ENCODE measurements at places on chromosomes 6 and 20. TPM values are rescaled to one million over a fixed set of nuclear protein-coding genes. Genes with fewer than 3 reads are reported as not detected.
A peak's percentile ranks its signal among the peaks of the same experiment; 100 is the strongest.

Gene HAO1
- total RNA-seq: not detected

DNA sequence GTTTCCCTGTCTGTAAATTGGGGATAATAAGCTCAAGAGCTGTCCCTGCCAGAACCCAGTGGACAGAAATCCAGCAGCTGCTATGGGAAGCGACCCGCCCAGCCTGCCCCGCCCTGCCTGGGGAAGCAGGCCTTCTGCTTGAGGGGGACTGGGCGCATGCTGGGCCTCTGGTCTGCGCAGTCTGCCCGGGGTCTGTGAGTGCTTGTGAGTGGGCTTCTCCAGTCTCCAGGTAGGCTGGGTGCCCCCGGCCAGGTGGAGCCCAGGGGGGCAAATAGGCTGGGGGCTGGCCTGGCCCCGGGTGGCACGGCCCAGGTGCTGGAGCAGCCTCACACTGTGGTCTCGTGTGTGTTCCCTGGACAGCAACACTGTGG, 648 bp upstream of the RBBP8NL start:
- DNase-seq: no peak

Gene PPIL6
- not detected for total RNA-seq

GRCh38 chr6:129954749-129955431, 63.5 kb upstream of the L3MBTL3 start:
- no peak for DNase-seq

DNA sequence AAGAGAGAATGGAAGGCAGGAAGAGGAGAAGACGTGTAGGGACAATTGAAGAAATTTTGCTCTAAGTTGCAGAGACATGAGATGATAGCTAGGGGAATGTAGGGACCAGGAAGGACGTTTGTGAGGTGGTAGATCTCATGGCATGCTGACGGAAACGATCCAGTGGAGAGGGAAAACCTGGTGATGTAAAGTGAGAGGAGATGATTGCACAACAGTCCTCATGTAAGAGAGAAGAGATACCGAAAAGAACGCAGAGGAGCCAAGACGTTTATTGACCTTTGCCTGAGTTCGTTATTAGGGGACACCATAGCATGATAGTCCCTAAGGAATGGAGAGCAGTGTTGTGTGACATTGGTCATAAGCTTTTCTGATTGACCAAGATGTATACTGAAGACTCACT, 55.3 kb downstream of the IGF2R start:
- DNase-seq: no peak

GRCh38 chr6:46013639-46014038, 2.0 kb downstream of the CLIC5 start:
- DNase-seq: no peak

- DNase-seq: no peak
These were observed 40.7 kb downstream of the STK38 start for GRCh38 chr6:36506611-36507010.

Gene CD164
- total RNA-seq: 224 TPM

GRCh38 chr6:72703093-72703492, 81.2 kb downstream of the KCNQ5 start:
- no peak for DNase-seq

DNA sequence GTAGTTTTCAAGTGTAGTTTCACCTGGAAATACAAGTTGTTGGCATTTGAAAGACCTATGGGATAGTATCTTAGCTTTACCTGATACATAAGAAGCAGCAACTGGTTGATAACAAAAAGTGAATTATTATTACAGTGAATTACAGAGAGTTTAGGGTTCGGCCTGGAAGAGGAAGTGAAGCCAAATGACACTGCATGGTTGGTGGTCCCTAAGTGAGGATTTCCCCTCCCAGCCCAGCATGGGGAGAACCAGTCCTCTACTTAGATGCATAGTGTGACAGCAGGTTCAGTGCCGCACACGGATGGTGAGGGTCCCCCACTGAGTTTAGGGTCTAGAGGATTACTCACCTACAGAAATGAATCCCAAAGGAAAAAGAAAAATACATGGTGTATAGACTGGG, 18.1 kb downstream of the HLA-DPB1 start:
- DNase-seq: no peak

Gene SLC17A4
- 0.37 TPM for total RNA-seq

DNA sequence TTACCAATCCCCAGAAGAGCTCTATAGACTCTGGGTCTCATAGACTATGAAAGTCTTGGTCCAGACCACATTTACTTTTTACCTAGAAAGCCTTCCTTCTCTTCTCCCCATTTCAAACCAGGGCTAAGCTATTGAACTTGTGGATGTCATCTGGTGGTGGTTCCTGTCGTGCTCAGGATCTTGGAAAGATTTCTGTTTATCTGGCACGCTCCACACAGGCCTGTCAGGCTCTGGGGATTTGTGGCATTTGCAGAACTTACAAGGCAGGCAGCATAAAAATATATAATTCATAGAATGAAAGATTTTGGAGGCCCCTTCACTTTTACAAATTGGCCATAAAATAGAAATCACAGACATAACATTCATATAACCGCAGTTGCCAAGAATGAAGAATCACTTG, 188.1 kb downstream of the UST start:
- no peak for DNase-seq

GRCh38 chr6:65790666-65791065, 83.6 kb upstream of the EYS start:
- DNase-seq: no peak

- no peak for DNase-seq
These were observed 602.9 kb upstream of the ARID1B start for GRCh38 chr6:156174031-156174890.

Gene HTR1E
- not detected for total RNA-seq

Gene CHRNA4
- total RNA-seq: 0.11 TPM

Gene PGC
- 8.9 TPM for total RNA-seq

Gene ADGRG6
- total RNA-seq: 98.7 TPM

DNA sequence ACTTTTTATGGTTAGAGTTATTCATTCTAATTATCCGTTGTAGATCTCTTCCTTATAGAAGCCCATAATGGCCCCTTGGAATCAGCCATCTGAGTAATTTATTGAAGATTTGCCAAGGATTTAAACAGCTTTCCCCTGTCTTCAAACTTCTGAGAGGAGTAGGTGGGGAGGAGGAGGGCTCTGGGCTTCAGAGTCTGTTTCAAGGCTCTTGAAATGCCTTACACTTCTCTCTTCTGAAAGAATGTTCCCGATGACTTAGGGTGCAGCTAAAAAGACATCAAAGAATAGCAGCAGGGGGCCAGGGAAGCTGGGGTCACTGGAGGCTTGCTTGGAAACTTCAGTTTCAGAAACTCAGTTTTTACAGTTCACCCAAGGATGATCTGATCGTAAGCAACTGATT, 165.3 kb downstream of the ZDHHC14 start:
- no peak for DNase-seq

GRCh38 chr6:156440688-156441087, 336.5 kb upstream of the ARID1B start:
- no peak for DNase-seq

Gene TAF4
- total RNA-seq: 98.2 TPM

- DNase-seq: peak; percentile 50
These were observed 83.7 kb upstream of the TMEM30A start for GRCh38 chr6:75368151-75368779.

Gene DPPA5
- not detected for total RNA-seq

- DNase-seq: no peak
These were observed 69.6 kb upstream of the ARMC2 start for GRCh38 chr6:108778421-108779186.

Gene LAMP5
- total RNA-seq: not detected

Gene ID1
- 157 TPM for total RNA-seq

DNA sequence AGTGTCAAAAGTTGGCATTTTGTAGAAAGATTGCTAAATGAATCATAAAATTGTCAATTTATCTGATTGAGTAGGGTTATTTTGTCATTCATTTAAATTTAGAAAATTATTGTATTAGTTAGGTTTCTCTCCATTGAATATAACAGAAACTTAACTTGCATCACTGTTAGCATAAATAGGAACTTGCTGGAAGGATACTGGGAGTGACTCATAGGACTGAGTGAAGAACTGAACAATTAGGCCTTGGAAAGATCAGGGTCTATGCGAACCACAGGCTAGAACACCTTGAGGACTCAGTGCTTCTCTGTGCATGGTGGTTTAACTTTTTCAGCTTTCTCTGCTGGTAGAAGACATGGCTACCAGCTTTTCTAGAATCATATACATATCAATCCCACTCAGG, 67.7 kb upstream of the IFNGR1 start:
- no peak for DNase-seq

DNA sequence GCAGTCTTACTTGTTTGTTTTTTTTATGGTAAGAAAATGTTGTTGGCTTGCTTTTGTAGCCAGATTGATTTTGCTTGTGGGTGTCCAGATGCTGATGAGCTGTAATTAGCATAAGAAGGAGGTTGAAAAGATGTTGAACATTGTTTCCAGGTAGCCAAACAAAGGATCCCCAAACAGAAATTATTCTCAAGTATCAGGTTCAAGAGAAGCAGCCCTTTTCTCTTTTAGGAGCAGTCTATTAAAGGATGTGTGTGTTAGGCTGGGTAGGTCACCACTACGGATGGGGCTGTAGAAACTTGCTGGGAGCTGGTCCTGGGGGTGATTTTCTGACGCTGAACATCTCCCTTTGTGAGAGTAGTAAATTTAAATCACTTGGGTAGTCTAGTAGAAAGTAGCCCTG, 86.9 kb upstream of the VSTM2L start:
- no peak for DNase-seq

Gene LKAAEAR1
- total RNA-seq: not detected

Gene SOX4
- total RNA-seq: 77.3 TPM

DNA sequence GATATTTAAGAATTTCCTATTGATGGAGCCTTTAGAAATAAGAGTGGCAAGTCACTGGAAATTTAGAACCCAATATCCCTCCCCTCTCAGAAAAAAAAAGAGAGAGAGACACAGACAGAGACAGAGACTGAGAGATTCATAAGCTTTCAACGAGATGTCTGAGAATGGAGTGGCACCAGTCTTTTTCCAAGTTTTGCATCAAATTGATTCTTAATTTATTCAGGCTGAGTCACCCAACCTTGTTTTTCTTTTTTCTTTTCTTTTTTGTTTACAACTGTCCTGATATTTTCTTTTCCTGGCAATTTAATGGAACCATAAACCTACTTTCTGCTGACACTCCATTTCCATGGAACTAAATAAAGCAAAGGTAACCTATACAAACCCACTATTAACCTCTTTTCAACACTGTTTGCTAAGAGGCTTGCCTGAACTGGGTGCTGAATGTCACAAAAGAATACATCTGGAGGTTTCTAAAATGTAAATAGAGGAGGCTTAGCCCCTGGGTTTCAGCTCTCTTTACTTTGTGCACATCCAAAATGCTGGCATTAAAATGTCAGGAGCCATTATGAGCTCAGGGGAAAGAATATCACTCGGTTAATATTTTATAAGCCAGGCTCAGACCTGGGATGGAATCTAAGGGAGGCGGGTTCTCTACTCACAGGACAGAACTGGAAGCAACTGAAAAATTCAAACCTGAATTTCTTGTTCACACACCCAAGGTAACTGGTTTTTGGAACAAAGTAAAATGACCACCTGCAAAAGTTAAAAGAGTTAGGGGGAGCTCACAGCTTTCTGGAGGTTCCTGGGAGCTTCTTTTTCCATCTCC, 100.8 kb downstream of the BFSP1 start:
- no peak for DNase-seq

GRCh38 chr6:8137529-8137939, 35.2 kb upstream of the EEF1E1 start:
- no peak for DNase-seq

DNA sequence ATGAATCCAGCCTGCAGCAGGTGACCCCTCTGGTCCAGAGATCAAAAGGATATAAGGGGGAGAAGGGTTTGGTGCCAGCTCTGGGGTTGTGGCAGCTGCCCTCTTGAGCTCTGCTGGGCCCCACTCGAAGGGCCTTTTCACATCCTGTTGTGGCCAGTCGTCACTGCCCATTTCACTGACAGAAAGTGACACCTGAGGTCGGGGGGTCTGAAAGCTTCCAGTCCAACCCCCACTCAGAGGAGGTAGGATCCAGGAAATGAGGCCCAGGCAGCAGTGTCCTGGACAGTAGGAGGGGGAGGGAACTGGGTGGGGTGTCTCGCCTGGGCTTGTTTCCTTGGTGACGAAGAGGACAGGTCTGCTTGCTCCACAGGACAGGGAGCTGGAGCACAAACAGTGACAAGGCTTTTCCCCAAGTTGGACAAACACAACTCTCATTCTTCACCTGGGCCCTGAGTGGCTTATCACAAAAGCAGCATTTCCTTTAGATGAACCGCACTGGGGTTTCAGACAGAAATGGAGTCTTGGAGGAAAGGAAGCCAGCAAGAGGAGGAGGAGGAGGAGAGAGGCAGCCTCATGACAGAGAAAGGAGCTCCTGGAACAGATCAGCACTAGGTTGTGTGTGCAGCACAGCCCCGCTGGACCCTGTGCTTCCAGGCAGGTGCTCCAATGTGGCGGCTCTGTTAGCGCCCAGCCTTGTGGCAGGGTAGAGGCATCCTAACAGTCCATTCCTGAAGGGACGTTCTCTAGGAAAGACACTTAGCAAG, 11.0 kb downstream of the FRS3 start:
- DNase-seq: peak; percentile 62

- DNase-seq: no peak
These were observed 300.2 kb upstream of the SYNCRIP start for GRCh38 chr6:85942844-85943243.

DNA sequence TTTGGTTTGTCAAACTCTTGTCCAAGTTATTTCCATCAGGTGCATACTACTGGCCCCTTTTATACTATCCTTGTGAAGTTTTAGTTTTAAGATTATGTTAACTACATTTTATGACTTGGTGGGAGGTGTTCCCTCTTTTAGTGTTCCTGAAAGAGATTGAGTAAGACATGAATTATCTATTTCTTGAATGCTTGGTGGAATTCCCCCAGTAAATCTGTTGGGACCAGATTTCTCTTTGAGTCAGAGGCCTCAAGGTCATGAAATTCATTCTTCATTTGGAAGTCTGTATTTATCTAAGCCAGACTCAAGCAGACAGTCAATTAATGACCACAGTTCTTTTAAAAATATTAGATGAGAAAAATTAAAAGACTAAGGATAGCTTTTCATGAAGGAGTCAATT, 81.3 kb downstream of the MOXD1 start:
- no peak for DNase-seq

DNA sequence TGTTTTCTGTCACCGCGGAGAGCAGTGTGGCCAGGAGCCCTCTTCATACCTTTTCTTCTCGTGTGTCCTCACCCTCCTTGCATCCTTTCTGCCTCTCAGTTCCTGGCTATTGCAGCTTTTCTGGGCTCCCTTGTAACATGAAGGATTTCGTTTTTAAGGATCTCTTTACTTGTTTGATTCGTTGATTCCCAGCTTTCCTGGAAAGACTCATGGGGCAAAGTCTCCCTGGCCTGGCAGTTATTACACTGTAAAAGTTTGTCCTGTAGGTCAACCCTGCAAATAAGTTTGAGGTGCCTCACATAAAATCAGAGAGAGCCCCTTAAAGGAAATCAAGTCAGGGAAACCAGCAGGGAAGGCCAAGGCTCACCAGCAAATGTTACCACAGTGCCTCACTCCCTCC, 70.1 kb downstream of the ISM1 start:
- no peak for DNase-seq

Gene FRS3
- 4.3 TPM for total RNA-seq

GRCh38 chr20:59146780-59147565, 16.6 kb upstream of the ZNF831 start:
- DNase-seq: no peak

GRCh38 chr20:34363062-34363464, at the start of gene ITCH:
ITCH (plus strand) TSS chr20:34363273; CDS start chr20:34393812, 30,539 bp downstream.
- DNase-seq: peak; percentile 99

Gene TFAP2D
- total RNA-seq: not detected

GRCh38 chr6:46254946-46255345, 84.2 kb upstream of the ENPP5 start:
- DNase-seq: no peak
